Right renal cortex interstitium (tissue), 3 donors: ENCODE measurements at places on chromosomes 7 and 10.

DNA sequence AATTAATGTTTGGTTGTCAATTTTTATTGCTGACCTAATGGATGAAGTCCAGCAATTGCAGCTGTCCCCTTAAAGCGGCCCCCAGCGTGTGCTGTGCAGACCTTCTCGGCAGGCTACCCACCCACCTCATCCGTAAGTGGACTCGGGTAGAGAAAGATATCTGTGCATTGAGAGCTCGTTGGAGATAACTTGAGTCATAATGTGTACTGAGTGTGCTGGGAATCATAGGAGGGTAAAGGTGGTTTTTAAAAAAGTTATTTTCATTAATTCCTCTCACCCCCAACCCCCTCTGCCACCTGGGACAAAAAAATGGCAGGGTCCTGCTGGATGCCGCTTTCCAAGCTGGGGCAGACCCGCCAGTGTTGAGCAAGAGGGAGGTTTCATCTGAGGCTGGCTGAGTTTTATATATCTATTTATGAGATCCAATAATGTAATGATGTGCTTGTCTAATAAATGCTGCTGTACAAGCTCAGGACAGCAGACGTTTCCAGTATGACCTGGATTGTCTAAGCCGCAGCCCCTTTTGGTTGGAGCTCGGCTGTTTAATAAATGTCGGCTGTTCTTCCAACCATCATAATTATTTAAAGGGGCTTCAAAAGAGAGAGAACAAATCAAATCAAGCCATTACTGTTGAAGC lies 119.1 kb downstream of the NKX6-2 start:
- no peak for DNase-seq

DNA sequence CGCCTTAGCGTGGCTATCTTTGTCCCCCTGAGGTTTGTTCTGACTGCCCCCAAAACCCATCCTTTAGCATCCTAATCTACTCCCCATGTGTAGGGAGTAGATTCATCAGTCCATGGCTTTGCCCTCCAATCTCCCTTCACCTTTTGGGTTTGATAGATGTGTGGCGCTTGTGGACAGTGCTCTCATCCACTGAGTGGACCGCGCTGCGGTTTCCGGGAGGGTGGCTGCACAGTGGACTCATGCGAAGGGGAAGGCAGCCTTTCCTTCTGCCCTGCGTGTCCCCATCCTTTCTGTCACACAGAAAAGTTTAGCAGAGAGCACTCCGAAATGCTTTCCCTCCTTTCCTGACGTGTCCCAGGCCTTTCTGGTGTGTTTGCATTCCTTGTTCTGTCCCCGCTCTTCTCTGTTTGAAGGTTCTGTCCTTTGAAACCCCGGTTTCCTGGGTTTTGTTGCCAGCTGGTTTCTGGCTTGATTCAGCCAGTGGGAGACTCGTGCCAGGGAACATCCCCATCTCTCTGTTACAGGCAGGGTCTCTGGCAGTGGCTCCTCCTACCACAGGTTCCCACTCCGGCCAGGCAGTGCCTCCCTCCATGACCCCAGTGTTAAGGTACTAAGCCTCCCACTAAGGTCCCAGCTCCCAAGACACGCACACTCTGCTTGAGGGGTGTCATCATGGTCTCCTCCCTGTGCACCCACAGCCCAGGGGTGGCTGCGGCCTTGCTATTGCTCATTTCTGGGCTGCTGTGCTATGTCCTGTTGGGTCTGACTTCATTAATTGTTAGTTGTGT lies 547.7 kb upstream of the DPP6 start:
- DNase-seq: no peak

DNA sequence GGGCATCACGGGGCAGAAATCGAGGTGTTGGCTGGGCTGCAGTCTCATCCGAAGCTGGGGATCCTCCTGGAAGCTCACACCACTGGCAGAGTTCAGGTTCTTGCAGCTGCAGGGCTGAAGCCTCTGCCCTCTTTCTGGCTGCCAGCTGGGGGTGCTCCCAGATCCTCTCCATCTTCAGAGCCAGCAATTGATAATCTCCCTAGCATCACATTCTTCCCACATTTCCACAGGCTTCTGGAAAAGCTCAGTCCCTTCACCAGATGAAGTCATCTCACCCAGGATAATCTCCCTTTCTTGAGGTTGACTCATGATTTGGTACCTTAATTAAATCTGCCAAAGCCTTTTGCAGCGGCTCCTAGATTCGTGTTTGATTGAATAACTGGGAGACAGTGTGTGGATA lies 55.2 kb downstream of the NRP1 start:
- DNase-seq: no peak

DNA sequence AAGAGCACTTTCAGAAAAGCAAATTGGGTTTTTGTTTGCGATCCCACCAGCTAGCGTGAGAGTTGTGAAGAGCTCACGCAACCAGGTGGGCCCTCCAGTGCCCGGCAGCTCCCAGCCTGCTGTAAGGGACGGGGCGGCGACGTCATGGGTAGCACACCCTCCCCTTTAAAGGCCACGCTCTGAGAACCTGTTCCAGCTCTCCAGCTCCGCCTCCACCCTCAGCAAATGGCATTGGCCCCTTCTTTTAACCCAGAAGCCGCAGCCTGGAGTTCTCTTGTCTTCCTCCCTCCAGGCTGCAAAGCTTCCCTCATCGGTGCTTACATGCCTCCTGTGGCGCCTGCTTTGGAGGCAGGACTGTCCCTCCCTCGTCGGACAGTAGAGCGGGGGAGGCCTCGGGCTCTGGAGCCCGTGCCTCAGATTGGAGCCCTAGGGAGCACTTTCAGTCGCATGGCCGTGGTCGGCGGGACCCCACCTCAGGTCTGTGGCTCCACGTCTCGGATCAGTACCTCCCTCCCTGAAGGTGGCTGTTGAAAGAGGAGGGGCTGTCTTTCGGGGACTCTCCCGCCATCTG lies 32.9 kb downstream of the WIPI2 start:
- no peak for DNase-seq

GRCh38 chr7:141949021-141949420 lies 2.2 kb upstream of the CLEC5A start:
- no peak for DNase-seq

DNA sequence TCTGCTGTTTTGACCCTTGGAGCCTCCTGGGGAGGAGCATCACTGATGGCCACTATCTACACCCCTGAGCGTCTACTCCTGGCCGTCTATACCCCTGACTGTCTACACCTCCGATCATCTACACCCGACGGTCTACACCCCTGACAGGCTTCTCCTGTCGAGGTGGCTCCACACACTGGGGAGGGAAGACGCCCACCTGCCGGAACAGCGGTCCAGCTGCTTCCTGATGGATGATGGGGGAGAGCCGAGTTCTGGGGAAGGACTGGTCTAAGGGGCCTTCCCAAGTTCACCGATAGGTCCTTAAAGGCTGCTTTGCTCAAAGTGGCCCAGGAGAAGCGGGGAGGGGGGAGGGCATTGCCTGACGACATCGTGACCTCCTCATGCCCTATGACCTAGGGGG lies 39.4 kb downstream of the GBX1 start:
- DNase-seq: no peak

DNA sequence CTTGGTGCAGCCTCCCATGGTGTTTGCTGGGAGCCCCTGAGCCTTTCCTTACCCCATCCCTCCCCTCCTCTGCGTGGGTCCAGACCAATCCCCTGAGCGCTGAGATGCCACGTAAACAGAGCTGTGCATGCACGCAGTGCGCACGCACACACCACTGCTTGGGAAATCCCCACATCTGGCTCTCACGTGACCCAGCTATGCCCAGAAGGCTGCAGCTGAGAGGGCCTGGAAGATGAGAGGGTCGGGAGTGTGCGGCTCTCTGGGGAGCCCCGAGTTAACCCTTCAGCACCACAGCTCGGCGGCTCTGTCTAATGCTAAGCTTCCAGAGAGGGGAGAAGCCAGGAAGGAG lies 177.2 kb downstream of the SH3PXD2A start:
- no peak for DNase-seq

- no peak for DNase-seq
Measured at GRCh38 chr7:36021367-36021766, 131.7 kb upstream of the EEPD1 start.

DNA sequence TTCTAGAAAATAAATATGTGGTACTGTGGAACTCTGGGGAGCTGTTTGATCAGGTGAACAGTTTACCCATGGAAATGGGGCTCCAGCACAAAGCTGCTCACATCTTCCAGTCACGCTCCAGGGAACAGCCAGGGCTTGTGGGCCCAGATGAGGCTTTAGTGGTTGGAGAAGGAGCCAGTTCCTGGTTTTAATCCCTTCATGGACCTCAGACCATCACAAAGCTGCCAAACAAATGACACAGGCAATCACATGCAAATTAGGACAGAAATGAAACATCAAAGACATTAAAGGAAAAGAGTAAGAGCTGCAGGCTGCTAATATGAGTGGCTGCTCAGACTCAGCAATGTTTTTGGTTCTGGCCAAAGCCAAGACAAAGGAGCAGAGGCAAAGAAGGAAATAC lies 2.2 kb upstream of the ATP6V0E2 start:
- no peak for DNase-seq

- DNase-seq: no peak
Measured at GRCh38 chr10:3261921-3262320, 89.3 kb upstream of the PITRM1 start.

DNA sequence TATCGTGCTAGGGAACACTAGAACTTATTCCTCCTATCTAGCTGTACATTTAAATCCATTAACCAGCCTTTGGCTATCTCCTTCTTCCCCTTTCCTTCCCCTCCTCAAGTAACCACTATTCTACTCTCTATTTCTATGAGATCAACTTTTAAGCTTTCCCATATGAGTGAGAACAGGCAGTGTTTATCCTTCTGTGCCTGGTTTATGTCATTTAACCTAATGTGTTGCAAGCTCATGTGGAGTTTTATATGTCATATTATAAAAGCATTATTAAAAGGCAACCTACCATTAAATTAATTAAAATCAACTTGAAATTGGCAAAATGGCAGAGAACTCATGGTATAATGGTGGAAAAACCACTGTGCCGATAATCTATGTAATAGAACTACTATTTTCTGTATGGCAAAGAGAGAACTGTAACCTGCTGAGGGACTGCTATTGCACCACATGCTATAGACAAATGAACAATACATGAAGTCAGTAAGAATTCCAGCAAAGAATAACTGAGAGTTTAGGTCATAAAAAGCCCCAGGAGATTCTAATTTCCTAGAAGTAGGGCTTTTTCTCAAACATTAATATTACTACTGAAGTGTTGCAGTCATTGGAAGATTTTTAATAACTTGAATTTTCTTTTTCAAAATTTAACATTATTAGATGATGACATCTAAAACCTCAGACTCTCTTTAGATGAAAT lies 81.8 kb downstream of the LRRN3 start:
- DNase-seq: no peak

DNA sequence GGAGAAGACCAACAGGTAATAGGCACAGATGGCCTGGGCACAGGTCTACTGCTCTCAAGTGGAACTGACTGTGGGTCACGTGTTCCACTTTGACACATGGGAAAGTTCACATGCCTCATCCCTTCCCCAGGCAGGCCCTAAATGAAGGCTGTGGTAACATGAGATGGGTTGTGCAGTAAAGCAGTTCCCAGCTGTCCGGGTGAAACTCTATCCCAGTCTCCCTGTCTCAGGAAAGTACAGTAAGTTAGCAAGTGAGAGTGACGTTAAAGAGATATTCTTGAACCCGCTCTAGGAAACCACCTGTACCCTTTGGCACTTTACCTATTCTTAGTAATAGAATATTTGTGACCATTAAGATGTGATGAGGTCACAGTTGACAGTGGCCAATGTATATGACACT lies 343.7 kb upstream of the AOAH start:
- no peak for DNase-seq

DNA sequence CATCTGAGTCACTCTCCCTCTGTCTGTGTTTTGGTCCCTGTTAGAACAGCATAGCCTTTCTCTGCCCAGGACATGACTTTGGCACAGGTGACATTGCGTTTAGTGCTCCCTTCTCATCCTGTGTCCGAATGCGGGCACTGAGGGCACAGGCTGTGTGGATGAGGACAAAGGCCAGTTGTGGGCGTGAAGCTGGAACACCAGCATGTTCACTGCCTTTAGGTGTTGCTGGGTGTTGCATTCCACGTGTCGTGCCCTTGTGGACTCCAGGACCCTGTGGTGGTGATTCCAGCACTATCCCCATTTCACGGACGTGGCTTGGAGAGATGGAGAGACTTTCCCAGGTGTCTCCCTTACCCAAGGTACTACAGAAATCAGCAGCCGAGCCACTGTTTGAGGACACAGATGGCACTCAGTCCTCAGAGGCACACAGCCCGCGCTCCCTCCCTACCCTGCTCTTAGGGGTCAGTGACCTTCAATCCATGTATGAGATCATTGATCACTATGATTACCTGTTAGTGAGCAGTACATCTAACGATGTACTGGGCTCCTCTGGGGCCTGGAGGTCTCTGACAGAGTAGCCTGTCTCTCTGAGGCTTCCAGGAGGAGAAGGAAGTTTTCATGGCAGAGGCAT lies 917 bp upstream of the CNPY1 start:
- no peak for DNase-seq

DNA sequence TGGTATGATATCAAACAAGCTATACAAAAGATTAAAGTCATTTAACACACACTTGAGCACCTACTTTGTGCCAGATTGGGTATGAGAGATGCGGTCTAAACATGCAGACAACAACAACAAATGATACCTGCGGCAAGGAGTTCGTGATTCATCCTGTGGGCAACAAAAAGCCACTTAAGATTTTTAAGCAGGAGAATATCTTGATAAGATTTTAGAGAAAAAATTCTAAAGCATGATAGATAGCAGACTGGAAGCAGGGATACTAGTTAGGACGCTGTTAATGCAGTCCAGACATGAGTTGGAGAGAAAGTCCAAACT lies 1.6 kb upstream of the KBTBD2 start:
- no peak for DNase-seq

- DNase-seq: peak; percentile 39
Measured at GRCh38 chr7:77759294-77759889, 38.8 kb downstream of the TMEM60 start.

DNA sequence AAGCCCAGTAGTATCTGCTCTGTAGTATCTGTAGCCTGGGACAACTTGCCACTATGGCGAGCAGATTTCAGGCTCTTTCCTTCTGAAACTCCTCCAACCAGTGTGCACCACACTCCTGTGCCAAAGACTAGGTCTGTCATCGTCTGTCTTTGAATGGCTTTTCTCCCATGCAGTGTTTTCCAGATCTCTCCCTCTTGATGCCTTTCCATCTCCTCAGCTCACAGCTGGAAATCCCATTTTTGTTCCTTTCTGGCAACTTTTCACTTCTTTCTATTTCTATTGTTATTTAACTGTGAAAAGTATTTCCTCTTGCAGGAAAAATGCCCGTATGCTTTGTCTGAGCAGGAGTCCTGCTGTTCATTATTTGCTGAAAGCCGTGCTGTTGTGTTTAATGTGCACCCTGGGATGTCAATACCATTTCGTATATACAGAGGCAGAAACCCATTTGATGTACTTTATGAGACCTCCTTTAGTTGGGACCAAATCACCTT lies 373.7 kb downstream of the PHTF2 start:
- no peak for DNase-seq

GRCh38 chr7:140521421-140521820 lies 42.1 kb upstream of the MKRN1 start:
- no peak for DNase-seq

DNA sequence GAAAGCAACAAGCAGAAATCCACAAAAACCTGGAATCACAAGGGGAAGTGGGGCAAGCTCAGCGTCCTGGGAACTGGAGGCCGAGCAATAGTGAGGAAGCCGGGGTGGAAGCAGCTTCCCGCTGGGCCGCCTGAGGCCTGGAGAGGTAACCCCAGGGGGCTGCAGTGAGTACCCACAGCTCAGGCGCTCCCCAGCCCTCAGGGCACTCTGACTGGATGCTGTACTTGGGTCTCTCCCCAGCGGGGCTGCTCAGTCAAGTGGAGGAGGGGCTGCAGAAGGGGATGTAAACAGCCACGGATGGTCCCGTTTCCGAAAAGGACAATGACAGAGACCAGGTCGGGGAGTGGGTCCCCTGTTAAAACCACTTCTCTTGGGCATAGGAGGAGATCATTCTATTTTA lies 50.3 kb downstream of the SLIT1 start:
- DNase-seq: no peak
